ENCODE measurements at places on chromosomes 11 and 22.

- no peak for DNase-seq
Measured at GRCh38 chr22:45594123-45594941, 77.3 kb upstream of the ATXN10 start.

DNA sequence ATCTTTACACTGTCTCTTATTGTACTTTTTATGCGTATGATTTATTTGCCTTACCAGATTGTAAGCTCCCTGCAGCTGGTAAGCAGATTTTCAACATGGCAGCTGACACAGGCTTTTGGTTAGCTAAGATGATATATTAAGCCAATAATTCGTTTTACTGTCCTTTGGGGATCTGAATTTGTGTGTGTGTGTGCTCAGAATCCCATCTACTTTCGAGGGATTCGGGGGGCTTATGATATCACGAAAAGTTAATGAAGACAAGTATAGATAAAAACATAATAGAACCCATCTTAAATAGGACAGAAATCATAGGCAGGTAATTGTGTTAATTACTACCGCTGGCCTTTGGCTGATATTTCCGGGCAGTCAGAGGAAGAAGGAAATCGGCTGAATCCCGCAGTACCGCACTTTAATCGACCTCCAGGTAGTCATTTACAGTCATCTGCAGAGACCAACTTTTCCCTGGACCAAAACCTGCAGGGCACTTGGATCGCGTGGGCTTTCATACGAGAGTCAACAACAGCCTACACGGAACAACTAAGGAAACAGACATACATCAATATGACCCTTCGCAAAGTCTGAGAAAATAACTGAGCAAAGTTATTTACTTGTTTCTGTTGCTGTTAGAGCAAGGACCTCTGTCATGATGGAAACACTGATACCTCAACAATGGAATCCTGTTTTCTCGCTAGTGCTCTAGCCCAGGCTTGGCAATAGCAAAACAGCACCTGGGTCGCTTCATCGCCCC, 802 bp downstream of the KBTBD3 start:
- peak; percentile 6 for DNase-seq

GRCh38 chr11:6401464-6401863, 11.2 kb downstream of the SMPD1 start:
- no peak for DNase-seq

- DNase-seq = no peak
Measured at GRCh38 chr11:120704256-120704750, 192.8 kb downstream of the GRIK4 start.

DNA sequence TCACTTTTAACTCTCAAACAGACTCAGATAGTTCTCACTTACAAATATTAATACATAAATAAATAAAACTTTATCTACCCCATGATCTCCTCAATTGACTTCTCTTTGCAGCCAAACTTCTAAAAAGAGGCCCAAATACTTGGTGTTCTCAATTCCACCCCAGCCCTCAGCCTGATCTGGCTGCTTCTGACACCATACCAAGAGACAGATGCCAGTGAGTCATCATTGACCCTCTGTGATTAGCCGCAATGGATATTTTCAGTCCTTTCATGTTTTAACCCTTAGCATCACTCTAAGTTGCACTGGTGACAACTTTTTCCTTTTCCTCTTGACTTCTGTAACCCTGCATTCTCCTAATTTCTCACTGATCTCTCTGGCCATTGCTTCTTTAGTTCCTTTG, 184.1 kb upstream of the ARHGAP20 start:
- no peak for DNase-seq

DNA sequence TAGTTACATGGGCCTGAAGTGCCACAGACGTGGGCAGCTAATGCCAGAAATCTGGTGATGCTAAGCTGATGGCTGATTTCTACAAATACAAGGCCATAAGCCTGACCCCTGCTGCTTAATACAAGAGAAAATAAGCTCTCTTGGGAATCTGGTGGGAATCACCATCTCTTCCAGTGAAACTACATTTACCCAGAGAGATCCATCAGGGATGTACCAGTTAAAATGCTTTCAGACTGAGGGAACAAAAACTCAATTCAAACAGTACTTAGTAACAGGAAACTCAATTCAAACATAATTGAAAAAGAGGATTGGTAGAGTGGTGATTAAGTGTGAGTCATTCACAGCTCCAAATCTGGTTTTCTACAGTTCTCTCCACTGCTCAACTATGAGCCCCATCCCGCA, 1.7 kb upstream of the CAVIN3 start:
- DNase-seq = peak; percentile 12

All from activated naive CD4-positive, alpha-beta T cell treated with Interleukin-2 at 50 U/mL for 16 hours (primary cell).